Stimulated activated CD8-positive, alpha-beta memory T cell treated with anti-CD3 and anti-CD28 coated beads, Interleukin-7, amount 100 ng/mL, for 4 hours (primary cell): ENCODE measurements at places on chromosomes 4 and X.

DNA sequence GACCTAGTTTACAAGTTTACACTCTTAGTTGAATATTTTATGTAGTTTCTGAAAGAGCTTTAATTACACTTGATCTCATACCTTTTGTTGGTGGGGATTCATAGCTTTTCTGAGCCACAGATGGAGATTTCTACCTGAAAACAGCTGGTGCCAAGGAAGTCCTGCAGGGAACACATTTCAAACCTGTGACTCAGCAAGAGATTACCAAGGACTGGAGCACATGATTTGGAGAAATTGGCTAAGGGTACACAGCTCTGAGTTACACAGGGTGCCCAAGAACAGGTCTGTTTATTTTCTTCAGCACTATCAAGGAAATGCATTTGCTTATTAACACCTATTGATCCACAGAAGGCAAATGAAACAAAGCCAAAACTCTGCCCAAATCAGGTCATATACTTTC is 691.5 kb downstream of the KCTD8 start:
- DNase-seq = no peak

DNA sequence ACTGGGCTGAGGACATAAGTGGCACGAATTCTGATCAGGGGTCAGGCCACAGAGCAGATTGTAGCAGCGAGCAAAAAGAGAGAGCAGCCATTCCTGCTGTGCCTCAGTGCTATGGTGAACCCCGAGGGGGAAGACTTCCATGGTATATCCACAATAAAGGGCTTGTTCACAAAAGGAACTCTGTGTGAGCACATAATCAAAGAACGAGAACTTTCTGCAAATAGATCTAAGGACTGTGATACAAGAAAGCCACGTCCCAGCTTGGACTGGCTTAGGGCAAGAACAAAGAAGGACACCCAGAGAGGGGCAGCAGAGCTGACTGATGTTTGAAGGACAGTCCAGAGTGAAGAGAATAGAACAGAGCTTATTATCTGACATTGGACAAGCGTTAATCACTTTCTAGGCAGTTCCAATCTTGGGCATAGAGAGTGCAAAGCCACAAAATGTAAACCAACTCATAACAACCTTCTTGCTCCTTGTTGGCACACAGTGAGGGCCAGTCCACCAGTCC is 24.0 kb downstream of the PPEF2 start:
- DNase-seq = no peak

- no peak for DNase-seq
Measured at GRCh38 chr4:162727766-162728165, 438.9 kb downstream of the NAF1 start.

- DNase-seq = peak; percentile 55
Measured at GRCh38 chr4:7802093-7802726, 137.5 kb downstream of the AFAP1 start.

DNA sequence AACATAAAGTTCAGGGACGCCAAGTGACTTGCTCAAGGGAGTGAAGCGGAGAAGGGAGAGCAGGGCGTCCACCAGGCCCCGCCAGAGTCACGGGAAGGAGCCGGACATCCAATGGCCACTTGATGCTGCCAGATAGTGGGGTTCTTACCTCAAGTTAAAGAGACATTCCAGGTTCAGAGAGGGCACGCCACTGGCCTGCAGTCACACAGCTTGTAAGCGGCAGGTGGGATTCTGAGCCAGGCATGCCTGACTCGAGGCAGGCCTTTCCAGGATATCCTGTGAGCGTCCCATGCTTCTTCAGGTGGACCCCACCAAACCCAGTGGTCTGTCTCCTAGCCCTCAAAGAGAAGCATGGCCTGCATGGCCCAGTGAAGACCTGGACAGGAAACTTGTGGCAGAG is 2.4 kb downstream of the MAN2B2 start:
- no peak for DNase-seq
